Activated CD4-positive, alpha-beta memory T cell treated with anti-CD3 and anti-CD28 coated beads for 36 hours (primary cell): ENCODE measurements at places on chromosomes 12 and 14. TPM values are rescaled to one million over a fixed set of nuclear protein-coding genes. Genes with fewer than 3 reads are reported as not detected.
A peak's percentile ranks its signal among the peaks of the same experiment; 100 is the strongest.

DNA sequence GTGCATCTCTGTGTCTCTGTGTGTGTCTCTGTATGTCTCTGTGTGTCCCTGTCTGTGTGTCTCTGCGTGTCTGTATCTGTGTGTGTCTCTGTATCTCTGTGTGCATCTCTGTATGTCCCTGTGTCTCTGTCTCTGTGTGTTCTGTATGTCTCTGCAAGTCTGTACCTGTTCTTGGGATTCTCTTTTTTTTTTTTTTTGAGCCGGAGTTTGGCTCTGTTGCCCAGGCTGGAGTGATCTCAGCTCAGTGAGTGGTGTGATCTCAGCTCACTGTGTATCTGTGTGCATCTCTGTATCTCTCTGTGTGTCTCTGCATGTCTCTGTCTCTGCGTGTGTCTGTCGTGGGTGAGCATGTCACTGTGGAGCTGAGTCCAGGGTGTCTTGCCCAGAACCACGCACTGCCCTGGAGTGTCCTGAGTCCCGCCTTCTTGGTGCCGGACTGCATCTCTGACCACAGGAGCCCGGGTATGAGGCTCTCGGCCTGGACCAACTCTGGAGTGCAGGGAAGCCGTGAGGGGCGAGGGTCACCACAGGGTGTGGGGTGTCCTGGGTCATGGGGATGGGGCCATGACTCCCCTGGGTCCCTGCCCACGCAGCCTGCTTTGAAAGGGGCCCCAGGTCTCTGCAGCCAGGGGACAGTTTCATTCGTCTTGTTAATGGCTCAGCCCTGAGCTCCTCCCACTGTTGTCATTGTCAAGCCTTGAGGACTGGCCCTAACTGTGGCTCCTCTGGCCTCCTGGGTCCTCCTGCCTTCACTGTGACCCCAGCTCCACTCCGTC lies 11.8 kb downstream of the MYL2 start:
- H3K4me3 ChIP-seq: no peak overlapping the region
- H3K27me3 ChIP-seq: peaks cover 3% of the 10 kb centered on the region
- H3K4me1 ChIP-seq: peaks cover 3% of the 10 kb centered on the region
- no peak overlapping the region for H3K27ac ChIP-seq
- no peaks in the 10 kb centered on the region for H3K36me3 ChIP-seq

DNA sequence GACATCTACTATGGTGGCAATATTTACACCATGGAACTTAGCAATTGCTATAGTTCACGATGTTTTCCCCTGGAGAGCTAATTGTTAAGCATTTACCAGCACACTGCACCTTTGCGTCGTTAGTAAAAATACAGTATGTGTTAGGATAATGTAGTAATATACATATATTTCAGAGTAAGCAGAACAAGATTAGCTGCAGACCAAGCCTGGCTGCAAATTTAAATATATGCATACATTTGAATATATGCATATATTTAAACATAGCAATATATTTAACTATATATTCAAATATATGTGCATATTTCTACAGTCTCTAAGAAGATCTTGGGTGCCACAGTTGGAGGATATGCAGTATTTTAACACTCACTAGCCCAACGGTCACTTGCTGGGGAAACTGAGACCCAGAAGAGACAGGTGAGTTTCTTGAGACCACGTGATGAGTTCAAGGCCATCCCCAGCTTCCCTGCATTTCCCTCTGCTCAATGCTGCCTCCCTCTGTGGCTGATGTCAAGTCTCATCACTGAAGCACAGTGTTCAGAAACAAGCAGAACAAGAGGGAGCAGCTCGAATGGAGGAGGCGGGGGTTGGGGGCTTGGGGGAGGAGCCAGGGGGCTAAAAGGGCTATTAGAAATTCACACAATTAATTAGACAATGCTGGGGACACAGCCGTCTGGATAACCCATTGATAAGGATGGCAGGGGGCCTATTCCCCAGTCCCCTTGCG lies 708.0 kb downstream of the MED13L start:
- H3K27me3 ChIP-seq: no peaks in the 10 kb centered on the region
- no peak overlapping the region for H3K27ac ChIP-seq
- DNase-seq: no peak
- no peaks in the 10 kb centered on the region for H3K36me3 ChIP-seq
- no peak overlapping the region for H3K4me3 ChIP-seq
- H3K4me1 ChIP-seq: no peaks in the 10 kb centered on the region

- no peaks in the 10 kb centered on the region for H3K36me3 ChIP-seq
- H3K4me1 ChIP-seq: no peaks in the 10 kb centered on the region
- H3K27ac ChIP-seq: no peak overlapping the region
- DNase-seq: no peak
Measured at GRCh38 chr14:58055497-58056010, 96.5 kb downstream of the ARMH4 start.

- H3K4me3 ChIP-seq: no peak overlapping the region
- peaks cover 3% of the 10 kb centered on the region for H3K27me3 ChIP-seq
- H3K27ac ChIP-seq: no peak overlapping the region
- no peaks in the 10 kb centered on the region for H3K36me3 ChIP-seq
- no peak for DNase-seq
Measured at GRCh38 chr12:130202201-130202600, 39.9 kb downstream of the FZD10 start.

DNA sequence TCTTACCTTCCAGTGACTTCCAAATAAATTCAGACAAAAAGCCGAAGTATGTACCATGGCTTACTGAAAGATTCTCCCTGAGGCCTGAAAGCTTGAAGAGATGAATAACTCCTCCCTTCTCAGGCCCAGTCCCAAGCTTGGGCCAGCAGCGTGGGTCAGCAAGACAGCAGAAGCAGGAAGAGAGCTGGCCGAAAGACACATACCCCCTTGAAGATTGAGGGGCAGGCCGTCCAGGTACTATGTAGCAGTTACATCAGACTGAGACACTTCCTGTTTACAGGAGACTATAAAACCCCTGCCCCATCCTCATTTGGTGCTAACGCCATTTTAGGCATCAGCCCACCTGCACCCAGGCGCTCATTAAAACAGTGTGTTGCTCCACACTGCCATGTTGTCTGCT lies 15.0 kb downstream of the NDUFA12 start:
- peaks cover 43% of the 10 kb centered on the region for H3K4me1 ChIP-seq
- peak overlapping the region; percentile 28 for H3K27ac ChIP-seq
- peak; percentile 16 for DNase-seq
- H3K36me3 ChIP-seq: peaks cover 22% of the 10 kb centered on the region
- H3K27me3 ChIP-seq: no peaks in the 10 kb centered on the region

DNA sequence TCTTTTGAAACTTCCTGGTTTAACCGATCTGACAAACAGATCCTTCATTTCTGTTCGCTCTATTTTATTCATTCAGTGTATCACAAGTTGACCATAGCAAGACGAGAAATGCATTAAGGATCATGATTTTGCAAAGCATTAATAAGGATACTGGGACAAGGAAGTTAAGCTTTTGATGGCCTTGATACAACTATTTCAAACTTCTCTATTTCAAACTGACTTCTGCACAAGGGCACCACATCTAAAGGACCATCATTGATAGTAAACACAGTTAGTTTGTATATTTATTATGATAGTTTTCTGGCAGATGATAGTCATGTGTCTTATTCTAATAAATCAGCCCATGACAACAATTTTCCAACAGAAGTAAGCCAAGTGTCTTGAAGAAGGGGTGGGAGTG lies 25.8 kb upstream of the PLXNC1 start:
- peaks cover 43% of the 10 kb centered on the region for H3K4me1 ChIP-seq
- no peak overlapping the region for H3K4me3 ChIP-seq
- H3K27me3 ChIP-seq: no peaks in the 10 kb centered on the region
- DNase-seq: no peak
- no peaks in the 10 kb centered on the region for H3K36me3 ChIP-seq

DNA sequence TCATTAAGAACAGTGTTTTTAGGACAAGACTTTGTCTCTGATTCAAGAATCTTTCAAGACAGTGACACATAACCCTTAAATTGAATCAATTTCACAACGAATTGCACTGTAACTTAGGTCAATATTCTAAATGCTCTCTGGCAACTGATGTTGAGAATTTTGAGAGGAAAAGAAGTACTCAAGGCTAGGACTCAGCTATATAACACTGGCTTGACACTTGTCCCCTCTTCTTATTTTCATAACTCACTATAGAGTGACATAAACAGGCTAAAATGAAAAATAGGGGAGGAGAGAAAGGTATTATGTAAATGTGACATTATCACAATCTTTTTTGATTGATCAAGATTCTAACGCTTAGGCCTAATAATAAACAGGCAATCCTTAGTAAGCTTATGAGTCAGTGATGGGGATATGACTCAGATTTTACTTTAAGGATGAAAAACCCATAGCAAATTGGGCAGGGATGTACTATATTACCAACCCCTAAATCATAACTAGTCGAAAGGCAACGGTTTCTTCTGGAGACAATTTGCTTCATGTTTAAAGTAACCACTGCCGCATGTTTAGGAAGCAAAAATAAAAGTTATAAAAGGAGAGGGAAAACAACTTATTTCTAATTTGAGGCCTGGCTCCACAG lies 10.9 kb downstream of the BTG1 start:
- peak overlapping the region; percentile 91 for H3K27ac ChIP-seq
- DNase-seq: no peak
- H3K4me1 ChIP-seq: peaks cover 86% of the 10 kb centered on the region
- peak overlapping the region; percentile 70 for H3K4me3 ChIP-seq
- peaks cover 49% of the 10 kb centered on the region for H3K36me3 ChIP-seq
- no peaks in the 10 kb centered on the region for H3K27me3 ChIP-seq

DNA sequence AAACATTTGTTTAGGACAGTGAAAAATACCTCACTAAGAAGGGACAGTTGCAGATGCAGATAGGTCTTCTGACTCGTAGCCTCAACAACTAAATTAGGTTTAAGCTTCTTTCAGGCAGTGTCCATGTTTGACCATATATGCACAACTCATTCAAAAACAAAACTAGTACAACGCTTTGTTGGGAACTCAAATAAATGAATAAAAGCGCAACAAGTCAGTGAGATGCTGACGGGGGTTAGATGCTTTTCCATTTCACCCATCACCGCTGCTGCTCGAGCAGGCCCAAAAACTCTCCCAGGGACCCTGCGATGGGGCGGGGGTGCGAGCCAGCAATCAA lies 633 bp downstream of the RPAP3 start:
- H3K27ac ChIP-seq: peak overlapping the region; percentile 95
- DNase-seq: no peak
- H3K36me3 ChIP-seq: peaks cover 13% of the 10 kb centered on the region
- H3K4me3 ChIP-seq: peak overlapping the region; percentile 96
- H3K4me1 ChIP-seq: peaks cover 50% of the 10 kb centered on the region

- no peak overlapping the region for H3K4me3 ChIP-seq
- H3K36me3 ChIP-seq: no peaks in the 10 kb centered on the region
- H3K27ac ChIP-seq: no peak overlapping the region
- H3K4me1 ChIP-seq: no peaks in the 10 kb centered on the region
- H3K27me3 ChIP-seq: no peaks in the 10 kb centered on the region
Measured at GRCh38 chr12:5384015-5384414, 47.9 kb upstream of the NTF3 start.

- DNase-seq: peak; percentile 44
- H3K27me3 ChIP-seq: peaks cover 29% of the 10 kb centered on the region
- peak overlapping the region; percentile 77 for H3K4me3 ChIP-seq
Measured at GRCh38 chr12:27331291-27331926, 1.2 kb upstream of the BMAL2 start.

GRCh38 chr14:59107819-59108218 lies 80.6 kb upstream of the DAAM1 start:
- no peaks in the 10 kb centered on the region for H3K36me3 ChIP-seq
- no peaks in the 10 kb centered on the region for H3K4me1 ChIP-seq
- no peak for DNase-seq
- H3K27ac ChIP-seq: no peak overlapping the region
- H3K27me3 ChIP-seq: peaks cover 8% of the 10 kb centered on the region

GPX2 gene
- total RNA-seq: not detected

PMCH gene
- not detected for total RNA-seq

LTBR gene
- 1.5 TPM for total RNA-seq
